Epithelial cell of proximal tubule (primary cell): ENCODE measurements at places on chromosomes 11 and 22. TPM values are rescaled to one million over a fixed set of nuclear protein-coding genes. Genes with fewer than 3 reads are reported as not detected.

- DNase-seq = no peak
Observed at GRCh38 chr11:64990222-64990923, 6.4 kb downstream of the BATF2 start.

DNA sequence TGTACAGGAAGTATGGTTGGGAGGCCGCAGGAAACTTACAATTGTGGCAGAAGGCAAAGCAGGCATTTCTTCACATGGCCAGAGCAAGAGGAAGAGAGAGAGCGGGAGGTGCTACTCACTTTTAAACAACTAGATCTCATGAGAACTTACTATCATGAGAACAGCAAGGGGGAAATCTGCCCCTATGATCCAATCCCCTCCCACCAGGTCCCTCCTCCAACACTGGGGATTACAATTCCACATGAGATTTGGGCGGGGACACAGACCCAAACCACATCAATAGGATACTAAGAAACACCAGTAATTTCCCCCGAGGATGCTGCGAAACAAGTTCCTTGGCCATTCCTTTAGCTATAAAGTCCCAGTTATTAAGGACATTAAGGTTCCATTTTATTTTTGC, 94.1 kb upstream of the SC5D start:
- no peak for DNase-seq

DNA sequence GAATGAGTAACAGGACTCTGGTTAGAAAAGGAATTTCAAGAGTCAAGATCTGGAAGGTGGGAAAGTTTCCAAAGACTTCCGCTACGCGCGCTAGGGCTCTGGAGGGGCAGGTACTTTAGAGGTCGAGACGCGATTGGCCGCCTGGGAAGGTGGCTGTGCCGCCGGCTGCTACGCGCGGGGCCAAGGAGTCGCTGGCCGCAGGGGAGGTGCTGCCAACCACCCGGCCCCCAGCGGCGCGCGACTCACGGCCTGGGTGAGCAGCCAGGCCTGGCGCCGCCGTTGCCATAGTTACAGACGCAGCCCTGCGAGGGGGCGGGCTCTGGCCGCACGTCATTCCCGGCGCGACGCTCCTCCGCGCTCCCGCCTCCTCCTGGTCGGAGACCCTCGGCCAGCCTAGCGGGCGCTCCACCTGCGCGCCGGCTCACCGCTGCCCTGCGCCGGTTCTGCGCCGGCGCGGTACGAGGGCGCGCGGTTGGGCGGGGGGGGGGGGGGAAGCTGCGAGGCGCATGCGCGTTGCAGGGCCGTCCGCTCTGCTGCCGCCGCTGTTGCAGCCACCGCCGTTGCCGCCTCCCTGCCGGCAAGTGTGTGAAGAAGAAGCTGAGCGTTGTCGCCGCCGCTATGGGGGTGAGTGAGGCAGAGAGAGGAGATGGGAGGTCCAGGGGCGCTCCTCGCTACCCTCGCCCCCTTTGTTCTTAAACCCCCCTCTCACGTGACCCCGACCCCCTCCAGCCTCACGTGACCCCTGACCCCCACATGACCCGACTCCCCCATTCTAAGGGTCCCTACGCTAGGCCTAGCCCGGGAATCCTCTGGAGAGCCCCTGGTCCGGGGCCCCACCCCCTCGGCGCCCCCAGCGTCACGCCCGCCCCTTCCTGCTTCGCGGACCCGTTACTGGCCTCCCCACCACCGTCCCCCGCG, at the start of gene NAA40:
TSS of gene NAA40 (plus strand) at position 524 of the 918 bp plus-strand sequence. CDS start at position 619, 95 bp downstream.
- DNase-seq = peak; percentile 90

Gene SEPTIN5
- 3.7 and 3.9 TPM in 2 replicates for total RNA-seq
